ENCODE measurements at places on chromosomes 4 and X. TPM values are rescaled to one million over a fixed set of nuclear protein-coding genes. Genes with fewer than 3 reads are reported as not detected.

TMEM271 gene
- total RNA-seq, result not detected

GYG2 gene
- total RNA-seq, result 0.41 TPM

NWD2 gene
- total RNA-seq, result not detected

- no peak for DNase-seq
Measured at GRCh38 chr4:105641845-105642244, 66.6 kb downstream of the INTS12 start.

DNA sequence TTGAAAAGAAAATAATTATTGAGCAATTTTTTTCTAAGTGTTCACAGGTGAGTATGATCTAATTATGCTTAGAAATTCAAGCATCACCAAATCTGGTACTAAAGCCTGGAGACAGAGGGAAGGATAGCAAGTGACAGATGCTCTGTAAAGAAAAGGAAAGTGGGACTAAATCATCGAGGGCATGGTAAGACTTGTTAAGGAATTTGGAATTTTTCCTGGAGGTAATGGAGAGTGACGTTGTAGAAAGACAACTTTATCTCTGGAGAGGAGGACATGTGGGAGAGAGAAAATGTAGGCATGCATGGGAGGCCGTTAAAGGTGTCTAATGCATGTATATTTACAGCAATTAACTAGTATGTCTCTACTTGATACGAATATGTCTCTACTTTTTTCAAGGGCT, 333.2 kb upstream of the ATOH1 start:
- DNase-seq, result no peak

GRCh38 chrX:44971674-44972073, 98.7 kb downstream of the KDM6A start:
- no peak for DNase-seq

DNA sequence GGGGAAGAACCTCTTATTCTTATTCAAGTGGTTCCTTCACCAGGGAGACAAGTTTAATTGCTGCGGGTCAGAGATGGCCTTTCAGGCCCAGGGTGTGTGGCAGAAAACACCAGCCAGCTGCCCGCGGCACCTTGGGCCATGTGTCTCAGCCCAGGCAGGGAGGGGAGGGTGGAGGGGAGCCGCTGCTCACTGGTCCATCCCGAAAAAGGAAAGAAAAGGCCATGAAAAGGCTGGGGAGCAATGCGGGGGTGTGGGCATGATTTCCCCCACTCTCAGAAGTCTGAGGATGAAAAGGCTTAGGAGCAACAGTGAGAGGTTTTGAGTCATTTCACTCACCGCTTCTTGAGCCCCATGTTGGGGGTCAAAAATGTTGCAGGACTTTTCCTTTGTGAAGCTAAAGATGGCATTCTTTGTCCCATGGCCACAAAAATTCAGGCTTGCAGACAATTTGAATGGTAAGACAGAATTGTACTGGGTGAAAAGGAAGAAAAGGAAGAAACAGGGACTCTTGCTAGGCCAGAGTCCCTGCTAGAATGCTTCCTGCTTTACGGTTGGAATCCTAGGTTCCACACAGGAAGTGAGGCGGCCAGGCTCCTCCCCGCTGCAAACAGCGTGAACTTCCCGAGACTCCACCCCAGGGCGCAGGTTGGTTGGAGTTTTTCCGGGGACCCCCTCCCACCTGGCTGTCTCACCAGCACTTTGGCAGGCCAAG, 17.4 kb upstream of the FAM47E start:
- no peak for DNase-seq

DNA sequence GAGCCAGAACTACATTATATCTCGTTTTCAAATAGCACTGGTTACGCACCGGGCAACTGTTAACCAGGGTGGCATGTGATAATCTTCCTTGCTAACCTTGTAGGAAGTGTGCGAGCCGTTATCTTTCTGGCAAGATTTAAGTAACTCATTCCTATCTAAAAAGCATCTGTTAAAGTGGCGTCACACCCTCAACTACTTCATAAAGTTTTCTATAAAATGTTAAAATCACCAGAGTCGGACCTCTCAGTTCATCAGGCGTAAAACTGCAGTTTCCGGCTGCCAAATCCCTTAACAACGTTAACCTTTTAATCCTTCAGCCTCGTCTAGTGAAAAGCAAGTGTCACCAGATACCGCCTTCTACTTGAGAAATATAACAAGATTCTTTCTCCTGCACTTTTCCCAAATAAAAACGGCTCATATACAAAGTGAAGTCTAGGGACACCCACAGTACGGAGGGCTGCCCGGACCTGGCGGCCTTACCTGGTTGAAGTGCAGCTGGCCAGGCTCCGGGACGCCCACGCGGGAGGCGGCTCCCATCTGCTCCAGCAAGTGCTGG, 1.2 kb downstream of the SLC39A8 start:
- no peak for DNase-seq

- no peak for DNase-seq
Measured at GRCh38 chr4:72971572-72971971, 97.9 kb downstream of the COX18 start.

- DNase-seq, result no peak
Measured at GRCh38 chr4:158621729-158622128, 50.0 kb downstream of the C4orf46 start.

DNA sequence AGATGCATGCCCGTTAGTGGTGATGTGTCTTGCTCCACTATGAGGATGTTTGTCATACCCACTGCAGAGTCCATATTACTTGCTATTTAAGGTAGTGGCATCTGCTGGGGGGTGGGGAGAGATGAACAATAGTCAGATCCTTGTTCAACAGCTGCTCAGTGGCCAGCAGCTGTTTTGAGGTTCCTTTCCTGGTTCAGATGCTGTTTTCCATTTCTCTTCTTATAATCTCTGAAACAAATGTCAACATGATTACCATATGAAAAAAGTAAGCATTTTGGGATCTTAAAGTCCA, 1567.9 kb upstream of the TENM3 start:
- DNase-seq, result no peak

Data from thoracic aorta (tissue), 2 donors.